ENCODE measurements at places on chromosomes 12 and 14.
A peak's percentile ranks its signal among the peaks of the same experiment; 100 is the strongest.

- peak; percentile 60 for DNase-seq
Measured at GRCh38 chr12:19382111-19382526, 57.2 kb upstream of the AEBP2 start.

GRCh38 chr12:50986966-50987737 is 34.8 kb downstream of the HIGD1C start:
- peak; percentile 60 for DNase-seq

DNA sequence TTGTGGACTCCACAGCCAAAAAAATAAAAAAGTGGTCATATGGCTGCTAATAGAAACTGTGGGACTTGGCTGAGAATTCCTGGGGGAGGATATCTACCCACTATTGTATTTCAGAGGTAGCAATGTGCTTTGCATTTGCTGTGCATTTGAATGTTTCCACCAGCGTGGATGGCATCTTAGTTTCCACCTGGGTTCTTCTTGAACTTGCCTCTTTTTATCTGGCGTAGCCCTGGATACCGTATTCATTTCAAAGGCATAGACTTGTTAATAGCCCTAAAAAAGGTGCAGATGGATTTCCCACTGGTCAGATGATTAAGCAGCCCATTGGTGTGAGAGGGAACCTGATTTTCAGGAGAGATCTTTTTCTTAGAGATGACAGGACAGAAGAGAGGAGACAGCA is 1.9 kb upstream of the MYF5 start:
- DNase-seq: no peak

DNA sequence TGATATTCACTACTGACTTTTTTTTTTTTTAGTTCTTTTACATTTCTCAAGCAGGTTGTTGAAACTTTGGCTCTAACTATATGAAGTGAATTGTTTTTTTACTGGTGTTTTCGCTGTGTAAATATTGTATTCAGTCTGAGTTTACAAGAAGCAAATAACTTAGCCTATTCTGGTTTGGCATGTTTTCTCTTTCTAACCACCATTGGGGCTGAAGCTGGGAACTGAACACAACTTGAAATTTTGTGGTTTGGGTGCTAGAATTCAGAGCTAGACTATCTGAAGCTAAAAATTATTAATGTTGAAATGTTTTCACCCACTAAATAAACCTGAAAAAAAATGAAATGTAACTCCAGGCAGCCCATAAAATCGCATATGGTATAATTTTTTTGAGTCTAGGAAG is 37.2 kb downstream of the RAD51B start:
- no peak for DNase-seq

DNA sequence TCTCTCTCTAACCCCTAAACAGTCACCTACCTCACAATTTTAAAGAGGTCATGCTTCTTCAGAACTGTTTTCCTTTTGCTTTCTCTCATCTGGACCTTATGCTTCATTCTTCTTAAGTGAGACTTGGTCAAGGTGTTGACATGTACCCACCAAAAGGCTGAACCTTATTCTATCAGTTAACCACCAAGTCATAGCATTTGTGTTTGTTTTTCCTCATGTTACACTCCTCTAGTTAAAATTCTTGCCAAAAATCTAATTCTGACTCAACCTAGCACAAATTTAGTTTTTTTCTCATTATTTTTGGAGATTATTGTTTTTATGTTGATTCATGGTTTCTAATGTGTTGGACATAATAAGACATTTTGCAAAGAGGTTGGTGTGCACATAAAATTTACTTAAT is 578.6 kb downstream of the SLC16A7 start:
- no peak for DNase-seq

DNA sequence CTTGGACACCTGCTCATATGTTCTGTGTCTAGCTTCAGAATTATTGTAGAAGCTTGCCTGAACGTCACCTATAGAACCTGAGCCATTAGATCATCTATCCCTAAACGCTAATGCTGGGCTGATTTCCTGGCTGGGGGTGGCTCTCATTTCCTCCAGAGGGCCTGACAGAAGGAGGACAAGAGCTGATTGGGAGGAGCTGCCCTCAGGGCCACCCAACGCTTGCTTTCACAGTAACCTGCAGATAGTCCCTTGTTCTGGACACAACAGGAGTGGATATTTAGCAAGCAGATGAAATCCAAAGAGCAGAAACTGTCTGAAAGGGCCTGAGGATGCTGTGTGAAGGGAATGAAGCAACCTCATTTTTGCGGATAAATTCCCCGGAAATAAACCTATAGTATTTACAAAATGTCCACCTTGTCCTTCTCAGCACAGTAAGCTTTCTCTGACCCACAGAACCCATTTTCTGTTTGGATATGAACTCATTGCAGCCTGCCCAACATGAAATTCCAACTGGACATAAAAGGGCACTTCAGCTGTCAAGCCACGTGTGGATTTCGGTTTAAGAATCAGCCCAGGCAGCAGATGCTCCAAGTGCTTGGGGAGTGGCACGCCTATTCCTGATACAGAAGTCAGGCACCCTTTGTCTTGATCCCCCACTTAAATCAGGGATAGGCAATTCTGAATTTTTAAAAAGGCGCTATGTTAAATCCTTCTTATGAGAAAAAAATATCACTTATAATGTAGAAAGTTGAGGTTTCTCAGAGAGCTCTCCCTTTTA is 32.8 kb upstream of the TUBA1C start:
- no peak for DNase-seq

GRCh38 chr14:59284059-59284458 is 95.6 kb downstream of the DAAM1 start:
- peak; percentile 29 for DNase-seq

DNA sequence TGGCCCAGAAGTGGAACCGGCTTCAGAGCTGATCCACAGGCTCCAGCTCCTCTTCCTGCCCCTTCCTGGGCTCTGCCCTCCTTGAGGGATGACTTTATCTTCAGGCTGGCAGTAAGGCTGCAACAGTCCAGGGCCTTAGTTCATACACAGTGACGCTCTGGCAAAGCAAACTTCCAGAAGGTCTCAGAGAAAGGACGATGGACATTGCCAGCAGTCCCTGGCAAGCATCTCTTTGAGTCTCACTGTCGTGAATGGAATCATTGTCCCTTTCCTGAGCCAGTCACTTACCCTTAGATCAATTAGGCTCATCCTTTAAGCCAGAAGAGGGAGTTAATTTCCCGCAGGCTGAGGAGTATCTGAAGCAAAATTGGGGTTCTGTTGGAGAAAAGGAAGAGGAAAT is 8.6 kb downstream of the AK7 start:
- no peak for DNase-seq

DNA sequence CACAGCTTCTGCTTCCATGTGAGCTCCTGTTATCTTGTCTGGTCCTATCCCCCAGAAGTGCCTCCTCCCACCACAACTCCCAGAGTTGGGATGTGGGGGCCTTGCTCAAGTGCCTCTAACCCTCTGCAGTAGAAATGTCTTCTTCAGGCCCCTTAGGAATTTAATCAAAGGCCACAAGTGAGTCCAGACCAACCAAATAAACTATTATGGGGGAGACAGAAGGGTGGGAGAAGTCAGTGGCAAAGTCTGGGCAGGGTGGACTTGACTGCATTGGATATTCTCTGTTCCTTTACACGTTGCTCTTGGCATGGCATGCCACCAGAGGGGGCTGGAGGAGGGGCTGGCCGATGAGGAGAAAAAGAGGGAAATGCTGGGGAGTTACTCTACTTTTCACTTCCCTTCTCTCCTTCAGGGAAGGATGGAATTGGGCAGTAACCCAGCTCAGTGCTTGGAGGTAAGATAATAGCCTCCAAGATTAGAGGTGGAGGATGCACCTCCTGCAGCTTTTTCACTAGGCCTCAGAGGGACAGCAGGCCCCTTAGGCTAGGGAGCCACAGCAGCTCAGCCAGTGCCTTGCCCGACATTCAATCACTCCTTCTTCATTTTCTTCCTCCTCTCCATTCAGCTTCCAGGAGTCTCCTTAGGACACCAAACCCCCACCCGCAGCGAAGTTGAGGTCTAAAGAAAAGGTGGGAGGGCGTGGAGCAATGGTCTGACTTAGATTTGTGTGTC is 1.2 kb upstream of the AP1G2 start:
- peak; percentile 67 for DNase-seq
